ENCODE measurements at places on chromosomes 5 and 9.
A peak's percentile ranks its signal among the peaks of the same experiment; 100 is the strongest.

- no peak for DNase-seq
These were observed 544.7 kb upstream of the KLF4 start for GRCh38 chr9:108033976-108034964.

DNA sequence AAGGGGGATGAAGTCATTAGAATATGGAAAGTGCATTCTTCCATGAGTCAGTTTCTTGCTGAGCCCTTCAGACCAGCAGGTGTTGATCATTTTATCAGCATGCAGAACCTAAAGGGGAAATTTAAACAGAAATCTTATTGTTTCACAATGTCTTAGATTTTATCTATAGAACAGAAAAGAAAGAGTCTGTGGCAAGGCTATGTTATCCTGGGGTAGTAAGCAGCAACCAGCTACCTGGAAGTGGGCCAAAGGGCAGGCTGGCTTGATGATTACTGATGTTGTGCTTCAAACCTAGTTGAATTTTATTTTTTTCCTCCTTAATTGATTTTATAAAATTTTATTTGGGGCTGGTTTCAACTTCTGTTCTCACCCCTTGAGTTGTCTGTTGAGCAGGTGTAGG is 101.5 kb downstream of the LRRC70 start:
- DNase-seq = no peak

GRCh38 chr5:97764700-97765099 is 581.7 kb upstream of the RIOK2 start:
- no peak for DNase-seq

DNA sequence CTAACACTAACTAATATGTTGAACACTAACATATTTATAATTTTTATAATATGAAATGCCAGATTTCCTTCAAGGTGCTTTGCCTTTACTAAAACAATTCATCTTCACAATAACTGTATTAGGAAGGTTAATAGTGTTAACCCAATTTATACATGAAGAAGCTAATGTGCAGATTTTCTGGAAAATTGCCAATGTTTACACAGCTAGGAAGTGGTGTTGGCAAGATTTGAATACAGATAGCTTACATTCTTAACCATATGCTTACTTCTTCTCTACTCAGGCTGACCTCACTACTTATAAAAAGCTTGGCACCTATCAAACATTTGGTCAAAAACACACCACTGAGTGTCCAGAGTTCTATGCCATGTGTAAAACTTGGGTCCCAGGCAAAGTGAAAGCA is 445.4 kb upstream of the ITGA1 start:
- peak; percentile 78 for DNase-seq

GRCh38 chr5:31124651-31125305 is 68.7 kb upstream of the CDH6 start:
- no peak for DNase-seq

GRCh38 chr5:154824070-154824469 is 26.3 kb downstream of the FAXDC2 start:
- DNase-seq = no peak

DNA sequence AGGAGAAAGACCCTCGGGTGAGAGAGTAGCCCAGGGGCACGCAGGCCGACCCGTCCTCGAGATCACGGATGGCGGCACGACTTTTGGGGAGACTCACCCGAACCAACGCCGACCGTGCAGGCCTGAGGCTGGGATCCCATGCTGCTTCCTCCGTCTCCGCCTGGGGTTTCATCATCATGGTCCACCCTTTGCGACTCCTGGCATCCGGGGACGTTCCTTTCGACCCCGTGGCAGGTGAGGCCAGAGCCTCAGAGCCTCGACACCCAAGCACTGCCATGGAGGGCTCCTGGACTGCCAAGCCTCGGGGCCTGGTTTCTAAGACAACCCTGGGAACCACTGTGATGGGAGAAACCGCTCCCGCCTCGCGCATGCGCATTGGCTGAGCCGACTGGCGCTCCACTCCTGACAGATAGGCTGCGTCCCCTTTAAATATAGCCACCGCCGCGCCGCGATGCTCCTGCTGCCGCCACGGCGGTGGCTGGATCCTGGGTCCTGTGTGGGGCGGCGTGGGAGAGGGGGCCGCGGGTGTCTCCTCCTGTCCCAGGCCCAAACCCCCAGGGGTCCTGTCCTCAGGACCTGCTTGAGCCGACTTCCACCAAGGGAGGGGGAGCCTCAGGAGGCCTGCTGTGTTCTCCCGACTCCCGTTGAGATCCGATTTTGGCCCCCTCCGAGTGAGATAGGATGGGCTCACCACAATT is 481.6 kb downstream of the SPATA31A7 start:
- no peak for DNase-seq

DNA sequence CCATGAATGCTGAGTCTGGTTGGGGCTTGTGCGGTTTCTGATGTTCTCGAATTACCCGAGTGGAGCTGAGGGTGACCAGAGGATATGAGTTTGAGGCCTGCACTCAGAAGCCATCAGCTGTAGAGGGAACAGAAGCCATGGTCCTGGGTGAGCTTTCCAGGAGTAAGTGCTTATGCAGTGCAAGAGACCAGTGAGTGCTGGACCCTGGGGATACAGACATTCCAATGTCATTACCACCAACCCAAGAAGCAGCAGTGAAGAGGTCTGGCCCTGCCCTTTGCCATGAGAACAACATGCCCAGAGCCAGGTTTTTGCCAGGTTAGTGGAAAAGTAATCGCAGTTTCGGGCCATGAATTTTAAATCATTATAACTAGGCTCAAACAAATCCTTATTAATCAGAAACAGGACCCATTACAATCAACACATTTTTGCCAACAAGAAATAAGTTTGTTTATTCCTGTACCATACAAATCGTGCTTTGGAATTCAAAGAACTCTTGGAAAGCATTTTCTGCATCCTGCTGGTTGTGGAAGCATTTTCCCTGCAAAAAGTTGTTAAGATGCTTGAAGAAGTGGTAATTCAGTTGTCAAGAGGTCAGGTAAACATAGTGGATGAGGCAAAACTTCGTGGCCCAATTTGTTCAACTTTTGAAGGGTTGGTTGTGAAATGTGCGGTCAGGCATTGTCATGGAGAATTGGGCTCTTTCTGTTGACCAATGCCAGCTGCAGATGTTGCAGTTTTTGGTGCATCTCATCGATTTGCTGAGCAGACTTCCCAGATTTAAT is 154.6 kb downstream of the SYK start:
- no peak for DNase-seq

- no peak for DNase-seq
These were observed 639 bp downstream of the INVS start for GRCh38 chr9:100099722-100100042.

- no peak for DNase-seq
These were observed 56.6 kb downstream of the IARS1 start for GRCh38 chr9:92236915-92237314.

DNA sequence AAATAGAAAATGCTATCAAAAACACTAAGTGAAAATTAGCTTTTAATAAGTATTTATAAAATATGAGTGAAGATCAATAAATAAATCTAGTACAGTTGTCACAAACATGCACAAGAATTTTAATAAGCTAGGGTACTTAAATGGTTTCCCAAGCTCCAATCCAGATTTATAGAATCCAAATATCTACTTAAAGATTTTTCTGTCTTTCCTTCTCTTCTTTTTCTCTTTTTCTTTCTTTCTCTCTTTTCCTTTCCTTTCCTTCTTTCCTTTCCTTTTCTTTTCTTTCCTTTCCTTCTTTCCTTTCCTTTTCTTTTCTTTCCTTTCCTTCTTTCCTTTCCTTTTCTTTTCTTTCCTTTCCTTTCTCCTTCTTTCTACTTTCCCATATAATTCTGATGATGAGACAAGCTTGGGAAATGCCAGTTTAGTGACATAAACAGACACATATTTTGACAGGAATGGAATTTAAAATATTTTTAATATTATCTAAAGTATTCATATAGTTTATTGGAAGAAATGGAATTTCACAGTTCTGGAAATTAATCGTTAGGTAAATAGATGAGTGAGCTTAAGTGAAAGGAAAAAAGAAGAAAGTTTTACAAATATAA is 832.8 kb downstream of the NR2F1-AS1 start:
- no peak for DNase-seq

DNA sequence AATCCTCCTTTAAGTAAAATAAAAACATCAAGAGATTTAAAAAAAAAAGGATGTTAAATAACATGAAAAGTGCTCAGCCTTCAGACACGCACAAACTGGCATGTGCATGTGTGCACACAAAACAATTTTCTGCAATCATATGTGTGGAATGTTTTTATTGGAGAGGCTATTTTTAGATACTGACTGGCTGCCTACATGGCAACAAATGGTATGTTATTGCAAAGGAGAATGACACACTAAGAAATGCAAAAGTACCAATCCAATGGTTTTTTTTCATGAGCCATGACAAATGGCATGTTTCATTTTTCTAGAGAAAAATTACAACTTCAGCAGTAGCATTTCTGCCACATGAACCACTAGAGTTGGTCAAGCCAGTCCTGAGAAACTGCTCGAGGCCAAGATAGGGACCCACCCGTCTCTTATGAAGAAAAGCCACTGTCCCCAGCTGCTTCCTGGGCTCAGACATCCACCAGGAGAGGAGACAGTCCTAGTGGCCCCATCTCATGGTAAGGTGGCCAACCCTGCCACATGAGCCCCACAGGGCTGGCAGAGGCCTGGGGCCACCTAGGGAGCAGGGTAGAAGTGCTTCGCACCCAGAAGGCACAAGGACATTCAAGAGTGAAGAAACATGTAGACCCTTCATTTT is 116.4 kb downstream of the MYO10 start:
- no peak for DNase-seq

DNA sequence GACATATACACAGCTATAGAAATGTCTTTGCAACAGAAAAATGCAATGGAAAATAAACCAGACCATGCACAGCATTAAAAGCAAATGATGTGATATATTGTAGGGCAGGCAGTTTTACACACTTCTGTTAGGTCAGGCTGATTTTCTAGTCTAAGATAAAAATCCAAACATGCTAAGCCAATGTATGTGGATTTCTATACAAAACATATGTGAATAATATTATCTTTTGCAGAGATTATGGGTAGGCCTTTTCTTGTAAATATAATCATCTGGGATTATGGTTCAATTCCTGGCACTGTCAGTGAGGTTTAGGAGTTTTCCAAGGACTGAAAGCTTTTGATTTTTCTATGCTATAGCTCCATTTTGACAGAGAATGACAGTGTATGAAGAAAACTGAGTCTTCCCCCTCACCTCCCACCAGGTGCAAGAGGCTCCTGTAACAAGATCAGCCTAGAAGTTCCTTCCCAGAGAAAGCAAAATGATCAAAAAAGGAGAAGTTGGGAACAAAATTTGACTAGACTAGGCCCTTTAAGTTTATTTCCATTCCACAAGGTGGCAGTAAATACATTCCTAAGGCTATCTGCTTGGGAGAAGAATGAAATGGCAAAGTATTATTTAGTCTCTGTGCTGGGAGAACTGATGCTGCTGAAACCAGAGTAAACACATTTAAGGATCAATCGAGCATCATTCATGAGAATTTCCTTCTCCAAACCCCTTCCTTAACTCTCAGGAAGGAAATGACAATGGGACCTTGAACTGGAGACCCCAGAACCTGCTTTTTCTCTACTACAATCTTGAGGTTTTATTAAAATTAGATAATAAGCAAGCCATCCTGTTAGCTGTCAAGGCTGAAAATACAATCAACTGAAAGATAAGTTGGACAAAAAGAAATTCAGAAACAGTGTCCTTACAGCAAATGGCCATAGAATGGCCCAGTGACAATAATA is 133.0 kb upstream of the TUT7 start:
- no peak for DNase-seq

GRCh38 chr9:36788534-36788933 is 215.8 kb downstream of the MELK start:
- DNase-seq = no peak

DNA sequence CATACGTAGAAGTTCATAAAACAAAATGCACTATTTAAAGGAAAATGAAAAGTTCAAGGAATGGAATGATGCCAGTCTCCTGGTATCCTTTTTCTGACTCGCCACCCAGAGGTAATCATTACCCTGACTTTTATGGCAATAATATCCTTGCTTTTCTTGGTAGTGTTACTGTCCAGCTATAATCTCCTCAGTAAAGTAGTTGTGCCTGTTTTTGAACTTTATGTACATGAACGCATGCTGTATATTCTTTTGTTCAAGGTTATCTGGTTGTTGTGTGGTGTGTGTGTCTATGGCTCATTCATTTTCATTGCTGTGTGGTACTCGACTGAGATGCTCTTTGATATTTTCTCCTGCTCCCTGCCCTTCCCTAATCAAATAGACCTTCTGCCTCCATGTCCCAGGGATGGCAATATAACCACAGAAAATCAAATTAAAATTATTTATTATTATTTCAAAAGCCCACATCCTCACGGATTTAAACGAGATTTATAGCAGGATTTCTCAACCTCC is 29.2 kb upstream of the FBP1 start:
- no peak for DNase-seq

GRCh38 chr9:68947842-68948569 is 65.9 kb downstream of the PRKACG start:
- DNase-seq = no peak

- DNase-seq = no peak
These were observed 89.0 kb downstream of the ASTN2 start for GRCh38 chr9:117325831-117326230.

GRCh38 chr9:74666625-74667316 is 169.6 kb downstream of the RORB start:
- no peak for DNase-seq

DNA sequence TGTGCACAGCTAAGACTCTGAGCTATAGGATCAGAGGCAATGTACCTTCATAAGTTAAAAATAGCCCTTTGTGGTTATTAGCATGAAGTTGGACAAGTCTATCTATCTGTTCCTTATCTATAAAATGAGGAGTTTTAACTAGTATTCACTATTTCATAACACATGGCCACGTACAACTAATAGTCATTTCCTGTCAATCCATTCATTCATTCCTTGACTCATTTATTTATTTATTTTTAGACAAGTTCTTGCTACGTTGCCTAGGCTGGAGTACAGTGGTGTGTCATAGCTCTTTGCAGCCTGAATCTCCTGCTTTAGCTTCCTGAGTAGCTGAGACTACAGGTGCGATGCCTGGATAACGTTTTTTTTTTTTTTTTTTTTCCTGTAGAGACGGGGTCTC is 92.1 kb downstream of the NR3C1 start:
- no peak for DNase-seq

Measured in DMS79 (cell line).